ENCODE measurements at places on chromosomes 6 and 20. TPM values are rescaled to one million over a fixed set of nuclear protein-coding genes. Genes with fewer than 3 reads are reported as not detected.
A peak's percentile ranks its signal among the peaks of the same experiment; 100 is the strongest.

DNA sequence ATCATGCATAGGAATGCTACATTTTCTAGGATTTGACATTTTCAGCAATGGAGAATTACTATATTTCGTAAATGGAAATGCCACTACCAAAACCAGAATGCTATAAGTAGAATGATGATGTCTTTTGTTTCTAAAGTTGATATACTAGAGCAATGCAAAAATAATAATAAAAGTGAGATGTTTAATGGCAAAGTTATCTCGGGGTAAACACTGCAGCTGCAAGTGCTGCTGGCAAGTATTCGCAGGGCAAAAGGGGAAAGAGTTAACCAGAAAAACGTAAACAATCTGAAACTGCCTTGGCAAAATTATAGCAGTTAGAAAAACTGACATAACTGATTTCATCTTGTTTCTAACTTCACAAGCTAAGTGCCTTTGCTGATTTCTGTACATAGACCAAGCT, 45.5 kb upstream of the FILIP1 start:
- no peak overlapping the region for H3K4me3 ChIP-seq
- H3K27ac ChIP-seq: no peak overlapping the region
- no peak for DNase-seq

GRCh38 chr6:150408842-150409241, 40.0 kb downstream of the IYD start:
- H3K4me1 ChIP-seq: peaks cover 24% of the 10 kb centered on the region
- no peak overlapping the region for H3K27ac ChIP-seq
- H3K27me3 ChIP-seq: no peaks in the 10 kb centered on the region
- no peak overlapping the region for H3K4me3 ChIP-seq

GRCh38 chr6:29071831-29072723, 15.0 kb downstream of the OR2B3 start:
- H3K4me1 ChIP-seq: no peaks in the 10 kb centered on the region
- no peaks in the 10 kb centered on the region for H3K36me3 ChIP-seq
- no peaks in the 10 kb centered on the region for H3K27me3 ChIP-seq
- no peak overlapping the region for H3K4me3 ChIP-seq
- DNase-seq: peak; percentile 29

DNA sequence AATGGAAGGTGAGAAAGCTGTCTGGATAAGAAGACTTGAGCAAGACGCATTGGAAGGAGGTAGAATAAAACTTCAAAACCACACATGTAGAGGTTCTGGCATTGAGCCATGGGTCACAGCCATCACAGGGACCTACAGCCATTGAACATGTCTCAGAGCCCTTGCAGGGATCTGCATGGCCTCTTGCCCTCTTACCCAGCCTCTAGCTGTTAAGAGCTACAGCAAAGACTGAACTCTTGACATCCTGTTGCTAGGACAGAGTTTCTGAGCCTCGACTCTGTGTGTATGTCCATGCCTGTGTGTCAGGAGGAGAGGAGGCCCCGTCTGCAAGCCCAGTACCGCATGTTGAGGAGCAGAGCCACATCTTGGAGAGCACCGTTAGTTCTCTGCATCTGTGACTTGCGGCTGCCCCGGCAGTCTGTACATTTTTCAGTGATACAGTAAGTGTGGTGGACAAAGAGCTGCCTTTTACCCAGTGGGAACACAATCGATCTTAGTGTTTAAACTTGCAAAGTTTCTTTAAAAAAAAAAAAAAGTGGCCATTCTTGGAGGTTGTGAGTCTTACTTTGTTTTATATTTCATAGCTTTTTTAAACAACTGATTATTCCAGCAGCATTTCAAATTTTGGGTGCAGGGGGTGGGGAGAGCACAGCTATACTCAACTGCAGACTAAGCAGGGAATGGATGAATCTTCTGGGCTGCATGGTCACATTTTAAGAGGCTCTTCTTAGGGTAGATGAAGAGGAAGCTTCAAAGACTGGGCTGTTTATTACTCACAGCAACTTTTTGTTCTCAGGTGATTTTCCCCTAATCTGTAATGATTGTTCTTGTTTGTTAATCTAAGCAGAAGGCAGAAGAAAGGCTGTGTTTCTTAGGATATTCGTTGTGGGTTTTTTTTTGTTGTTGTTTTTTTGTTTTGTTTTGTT, 88.5 kb downstream of the TBC1D7 start:
- no peaks in the 10 kb centered on the region for H3K4me1 ChIP-seq
- H3K4me3 ChIP-seq: no peak overlapping the region
- no peak for DNase-seq
- H3K27ac ChIP-seq: no peak overlapping the region
- H3K27me3 ChIP-seq: no peaks in the 10 kb centered on the region

- H3K27me3 ChIP-seq: no peaks in the 10 kb centered on the region
- DNase-seq: no peak
- no peaks in the 10 kb centered on the region for H3K4me1 ChIP-seq
- H3K36me3 ChIP-seq: no peaks in the 10 kb centered on the region
- H3K27ac ChIP-seq: no peak overlapping the region
Observed at GRCh38 chr6:138830248-138830647, 34.4 kb downstream of the ECT2L start.

- H3K36me3 ChIP-seq: no peaks in the 10 kb centered on the region
- no peaks in the 10 kb centered on the region for H3K4me1 ChIP-seq
- no peak overlapping the region for H3K4me3 ChIP-seq
- no peak overlapping the region for H3K27ac ChIP-seq
Observed at GRCh38 chr6:113645576-113645970, 211.6 kb upstream of the MARCKS start.

NKX2-2 gene
- total RNA-seq: not detected
